ENCODE measurements at places on chromosomes 5 and 9.

DNA sequence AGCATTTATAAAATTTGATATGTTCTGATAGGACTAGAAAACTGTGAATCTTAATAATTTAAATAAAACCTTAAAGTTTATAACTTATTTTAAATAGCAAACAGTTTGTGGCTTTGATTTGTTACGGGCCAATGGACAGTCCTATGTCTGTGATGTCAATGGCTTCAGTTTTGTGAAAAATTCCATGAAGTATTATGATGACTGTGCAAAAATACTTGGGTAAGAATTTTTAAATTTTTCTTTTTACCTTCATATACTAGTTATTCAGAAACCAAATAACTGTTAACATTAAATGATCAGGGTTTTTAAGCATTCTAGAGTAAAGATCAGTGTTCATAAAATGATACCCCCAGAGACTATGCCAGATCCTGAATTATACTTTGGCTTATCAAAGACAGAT is 31.1 kb downstream of the PPIP5K2 start:
- DNase-seq, result no peak

- DNase-seq, result no peak
Observed at GRCh38 chr5:139686706-139687441, 38.7 kb downstream of the CXXC5 start.

- DNase-seq, result no peak
Observed at GRCh38 chr5:19918780-19919179, 69.2 kb downstream of the CDH18 start.

GRCh38 chr9:121233906-121234831 is 32.5 kb upstream of the RAB14 start:
- no peak for DNase-seq

- no peak for DNase-seq
Observed at GRCh38 chr5:96563816-96564215, 98.4 kb upstream of the CAST start.

DNA sequence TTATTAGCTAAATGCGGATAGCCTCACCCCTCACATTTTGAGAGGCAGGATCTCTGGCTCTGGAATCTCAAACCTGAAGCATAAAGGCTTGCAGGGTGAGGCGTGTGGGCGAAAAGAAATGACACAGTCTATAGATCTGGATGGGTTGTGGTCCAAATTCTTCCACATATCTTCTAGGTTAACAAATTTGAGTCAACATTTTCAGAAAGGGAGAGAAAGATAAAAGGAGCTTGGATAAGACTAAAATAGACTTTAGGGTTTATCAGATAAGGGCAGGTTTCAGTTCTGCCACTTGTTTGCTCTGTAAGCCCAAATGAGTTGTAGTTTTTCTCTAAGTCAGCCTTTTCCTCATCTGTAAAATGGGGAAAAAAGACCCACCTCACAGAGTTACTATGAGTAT is 220.9 kb downstream of the TRIM32 start:
- DNase-seq, result no peak

GRCh38 chr5:112006721-112007120 is 249.7 kb upstream of the NREP start:
- DNase-seq, result no peak

GRCh38 chr5:19713740-19714139 is 274.3 kb downstream of the CDH18 start:
- no peak for DNase-seq

DNA sequence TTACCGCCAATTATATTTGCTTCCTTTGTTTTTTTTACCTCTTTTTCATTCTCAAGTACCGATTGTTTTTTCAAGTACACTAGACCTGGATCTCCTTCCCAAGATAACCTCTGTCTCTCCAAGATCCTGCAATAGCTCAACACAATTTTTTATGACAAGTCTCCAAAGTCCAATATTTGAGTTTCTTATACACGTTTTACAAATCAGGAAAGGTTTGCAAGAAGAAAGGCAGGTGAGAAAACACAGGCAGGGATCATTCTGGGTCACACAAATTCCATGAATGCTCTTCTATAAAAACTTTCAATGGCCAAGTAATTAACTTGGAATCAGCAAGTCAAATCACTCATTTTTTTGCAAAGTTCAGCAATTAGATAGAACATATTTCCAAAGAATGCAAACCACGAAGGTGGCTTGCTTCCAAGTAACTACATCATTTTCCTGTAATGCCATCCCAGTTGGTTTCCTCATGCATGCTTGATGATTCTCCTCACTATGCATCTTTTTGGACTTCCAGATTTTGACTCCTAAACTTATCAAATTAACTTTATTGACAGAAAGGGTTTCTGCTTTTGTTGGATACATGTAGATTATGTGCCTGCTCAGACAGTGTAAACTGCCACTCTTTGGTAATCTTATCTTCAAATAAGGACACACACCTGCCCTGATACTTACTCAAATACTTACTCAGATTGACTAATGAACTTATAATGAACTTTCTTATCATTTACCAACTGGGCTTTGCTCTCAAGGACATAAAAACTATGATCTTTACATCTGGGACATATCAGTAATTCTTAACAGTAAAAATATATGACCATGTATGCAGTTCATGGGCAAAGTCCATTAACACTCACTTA is 24.7 kb upstream of the IFNE start:
- no peak for DNase-seq

DNA sequence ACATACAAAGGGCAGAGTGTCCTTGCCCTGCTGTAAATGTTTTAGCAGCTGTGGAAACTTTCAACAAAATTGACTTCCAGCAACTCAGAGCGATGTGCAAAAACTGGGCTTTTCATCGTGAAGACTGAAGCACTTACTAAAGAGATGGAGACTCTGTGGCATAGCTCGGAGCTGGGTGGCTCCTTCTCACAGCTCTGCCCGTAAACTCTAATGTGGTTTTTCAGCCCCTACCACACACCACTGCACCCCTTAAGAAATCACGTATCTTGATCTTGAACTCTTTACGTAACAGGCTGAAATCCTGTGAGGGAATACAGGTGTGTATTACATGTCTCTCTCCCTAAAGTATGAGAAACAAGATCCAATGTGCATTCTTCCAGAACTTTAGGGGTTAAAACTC is 124.4 kb downstream of the MEF2C start:
- no peak for DNase-seq

DNA sequence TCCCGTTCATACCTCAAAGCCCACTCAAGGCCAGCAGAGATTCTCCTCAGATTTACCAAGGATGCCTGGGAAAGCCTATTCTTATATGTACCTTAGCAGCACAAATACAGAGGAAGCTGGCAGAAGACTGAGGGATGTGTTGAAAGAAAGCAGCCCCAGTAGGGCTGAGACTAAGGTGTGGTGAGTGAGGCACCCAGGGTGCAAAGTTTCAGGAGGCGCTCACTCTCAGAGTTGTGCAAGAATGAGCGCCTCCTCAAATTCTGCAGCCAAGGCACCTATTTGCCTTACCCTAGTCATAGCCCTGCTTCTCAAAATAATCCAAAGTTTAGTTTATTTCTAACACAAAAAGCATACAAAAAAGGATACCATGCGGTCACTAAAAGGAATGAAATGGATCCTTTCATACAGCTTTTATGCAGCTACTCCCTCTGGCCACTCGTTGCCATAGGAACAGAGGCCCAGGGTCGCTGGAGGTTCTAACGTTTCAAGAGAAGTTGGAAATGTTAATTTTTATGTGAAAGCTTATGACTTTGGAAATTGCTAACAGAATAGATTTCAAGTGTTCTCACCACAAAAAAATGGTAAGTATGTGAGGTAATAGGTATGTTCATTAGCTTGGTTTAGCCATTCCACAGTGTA is 79.7 kb upstream of the SMIM23 start:
- no peak for DNase-seq

GRCh38 chr5:35745660-35746059 is 111.0 kb upstream of the IL7R start:
- no peak for DNase-seq

DNA sequence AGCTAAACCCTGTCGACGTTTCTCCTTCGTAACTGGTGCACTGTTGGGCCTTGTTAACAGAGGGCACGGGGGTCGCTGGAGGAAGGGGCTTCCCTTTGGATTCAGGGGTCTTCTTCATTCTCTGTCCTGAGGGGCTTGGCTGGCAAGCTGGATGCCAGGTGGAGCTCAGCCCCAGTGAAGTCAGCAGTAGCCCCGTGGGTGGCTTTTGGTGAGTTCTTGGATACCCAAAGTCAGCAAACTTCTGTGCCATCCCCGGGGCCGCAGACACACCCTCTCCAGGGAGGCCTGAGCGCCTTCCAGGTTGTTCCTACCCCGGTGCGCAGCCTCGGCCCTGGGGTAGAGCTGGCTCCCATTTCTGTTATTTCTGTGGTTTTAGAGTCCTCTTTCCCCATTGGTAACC is 12.3 kb upstream of the OBP2A start:
- no peak for DNase-seq

GRCh38 chr5:154940375-154940771 is 500 bp upstream of the MRPL22 start:
- no peak for DNase-seq

- no peak for DNase-seq
Observed at GRCh38 chr5:27240791-27241190, 202.4 kb upstream of the CDH9 start.

DNA sequence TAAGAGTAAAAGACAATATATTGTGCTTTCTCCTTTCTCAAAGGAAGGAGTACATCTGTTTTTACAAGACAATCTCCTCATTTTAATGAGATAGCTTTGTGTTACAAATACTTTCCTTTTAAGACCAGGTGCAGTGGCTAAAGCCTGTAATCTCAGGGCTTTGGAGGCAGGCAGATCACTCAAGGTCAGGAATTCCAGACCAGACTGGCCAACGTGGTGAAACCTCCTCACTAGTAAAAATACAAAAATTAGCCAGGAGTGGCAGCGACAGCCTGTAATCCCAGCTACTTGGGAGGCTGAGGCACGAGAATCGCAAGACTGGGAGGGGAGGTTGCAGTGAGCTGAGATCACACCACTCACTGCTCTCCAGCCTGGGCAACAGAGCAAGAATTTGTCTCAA is 11.8 kb downstream of the TMEM161B start:
- no peak for DNase-seq

DNA sequence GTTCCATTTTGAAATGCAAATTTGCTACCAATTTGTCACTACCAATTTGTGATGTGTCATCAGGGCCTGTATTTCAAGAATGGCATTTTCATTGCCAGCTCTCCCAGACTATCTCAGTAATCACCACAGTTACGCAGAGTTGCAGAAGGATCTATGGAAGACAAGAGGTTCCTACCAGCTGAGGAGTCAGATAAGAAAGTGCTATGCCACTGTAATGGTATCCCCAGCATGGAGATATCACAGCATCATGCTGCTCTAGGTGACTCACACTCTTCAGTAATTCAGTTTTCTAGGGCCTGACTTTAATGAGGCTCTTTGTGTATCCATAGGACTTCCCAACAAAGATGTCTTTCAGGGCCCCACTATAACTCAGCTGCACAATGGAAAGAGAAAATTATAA is 490.3 kb downstream of the ARHGEF28 start:
- no peak for DNase-seq

DNA sequence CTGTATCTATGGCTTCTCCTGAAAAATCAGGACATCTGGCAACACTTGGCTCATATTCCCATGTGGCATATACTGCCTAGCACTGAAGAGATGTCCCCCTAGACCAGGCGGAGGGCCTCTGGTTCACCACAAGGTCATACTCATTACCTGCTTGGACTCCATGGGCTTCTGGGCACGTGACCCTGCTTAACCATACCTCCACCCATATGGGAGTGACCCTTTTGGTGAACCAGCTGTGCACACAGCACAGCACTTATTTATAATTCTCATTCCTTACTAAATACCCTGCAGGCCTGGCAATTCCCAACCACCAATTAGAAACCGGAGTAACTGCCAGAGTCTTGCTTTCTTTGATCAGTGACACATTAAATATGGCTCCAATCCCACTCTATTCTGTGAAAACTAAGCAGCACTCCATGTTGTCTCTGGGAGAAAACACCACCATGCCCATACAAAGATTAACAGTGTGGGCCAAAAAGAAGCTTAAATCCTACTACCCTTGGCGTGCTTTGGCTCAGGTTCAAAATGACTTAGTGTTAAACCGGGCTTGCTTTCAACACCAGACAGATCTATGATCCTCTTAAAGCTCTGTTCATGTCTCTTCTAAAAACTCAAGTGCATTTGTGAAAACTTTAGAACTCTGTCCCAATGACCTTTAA is 57.7 kb downstream of the MTMR12 start:
- DNase-seq, result no peak

DNA sequence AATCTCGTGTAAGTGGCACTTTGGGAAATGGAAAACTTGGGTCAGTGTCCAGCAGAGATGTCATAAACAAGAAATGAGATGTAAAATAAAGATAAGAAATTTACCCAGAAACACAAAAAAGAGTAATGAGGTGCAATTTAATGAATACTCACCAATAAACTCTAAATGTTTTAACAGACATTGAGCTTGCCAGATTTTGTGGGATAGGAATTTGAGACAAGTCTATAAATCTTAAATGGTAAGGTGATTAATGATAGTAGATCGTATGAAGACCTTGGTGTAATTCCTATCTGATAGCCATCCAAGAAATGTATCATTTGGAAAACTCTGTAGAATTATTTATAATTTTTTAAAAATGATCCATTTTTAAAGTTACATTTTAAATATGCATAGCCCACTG is 682.4 kb downstream of the MAT2B start:
- DNase-seq, result no peak

DNA sequence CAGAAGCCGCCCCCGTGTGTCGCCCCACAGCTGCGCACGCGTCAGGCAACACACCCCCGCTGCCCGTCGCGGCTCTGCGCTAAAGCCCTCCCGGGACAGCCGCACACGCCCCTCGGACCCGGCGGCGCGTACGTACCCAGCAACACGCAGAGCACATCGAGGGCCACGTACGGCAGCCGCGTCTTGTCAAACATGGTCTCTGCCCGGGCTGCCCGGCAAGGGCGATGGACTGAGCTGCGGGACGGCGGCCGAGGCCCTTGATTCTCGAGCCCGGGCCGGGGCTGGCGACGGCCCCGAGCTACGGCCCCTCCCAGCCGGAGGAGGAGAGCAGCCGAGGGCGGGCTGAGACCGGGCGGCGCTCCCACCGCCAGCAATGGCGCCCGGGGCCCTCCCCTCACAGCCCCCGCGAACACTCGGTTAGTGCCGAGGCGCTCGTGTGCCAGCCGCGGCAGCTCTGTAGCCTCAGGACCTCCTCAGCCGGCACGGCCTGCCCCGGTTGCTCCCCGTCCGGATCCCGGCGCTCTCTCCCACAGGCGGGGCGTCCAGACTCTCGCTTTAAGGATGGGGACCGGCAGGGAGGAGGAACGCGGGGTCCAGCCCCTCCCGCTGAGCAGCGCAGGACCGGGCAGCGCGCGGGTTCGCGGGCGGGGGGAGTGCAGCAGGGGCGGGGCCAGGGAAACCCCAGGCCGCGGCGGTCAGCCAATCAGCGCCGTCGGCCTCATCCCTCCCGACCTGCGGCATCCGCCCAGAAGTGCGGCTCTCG is at the start of gene PLPP1:
PLPP1 (minus strand) TSS at position 529 of the 763 bp plus-strand sequence; CDS start at position 194, 335 bp downstream.
- DNase-seq, result peak; percentile 48

- no peak for DNase-seq
Observed at GRCh38 chr5:159549046-159549445, 218.8 kb upstream of the IL12B start.

GRCh38 chr5:52339285-52339684 is 448.4 kb upstream of the ITGA1 start:
- no peak for DNase-seq

DNA sequence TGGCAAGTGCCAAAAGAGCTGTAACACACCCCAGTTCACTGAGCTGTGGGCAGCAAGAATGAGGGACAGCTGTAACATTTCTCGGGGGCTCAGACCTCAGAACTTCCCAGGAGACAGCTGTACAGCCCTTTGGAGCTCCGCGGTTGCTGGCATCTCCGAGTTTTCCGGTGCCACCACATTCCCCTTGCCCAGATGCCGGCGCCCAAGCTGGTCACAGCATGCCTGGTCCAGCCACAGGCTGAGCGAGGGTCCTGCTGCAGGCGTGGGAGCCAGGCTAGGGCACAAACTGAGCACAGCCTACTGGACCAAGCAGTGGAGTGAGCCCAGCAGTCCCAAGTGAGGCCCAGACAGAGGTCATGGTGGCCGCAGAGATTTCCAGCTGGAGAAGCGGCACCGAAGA is 797.7 kb upstream of the EDIL3 start:
- no peak for DNase-seq

Measured in stimulated activated CD4-positive, alpha-beta T cell treated with anti-CD3 and anti-CD28 coated beads, Interleukin-1b, Interleukin-23, amount 100 ng/mL, for 1 hour (primary cell).